ENCODE measurements at places on chromosomes 4 and X. TPM values are rescaled to one million over a fixed set of nuclear protein-coding genes. Genes with fewer than 3 reads are reported as not detected.

The HTT gene
- 24.7 TPM for total RNA-seq

DNA sequence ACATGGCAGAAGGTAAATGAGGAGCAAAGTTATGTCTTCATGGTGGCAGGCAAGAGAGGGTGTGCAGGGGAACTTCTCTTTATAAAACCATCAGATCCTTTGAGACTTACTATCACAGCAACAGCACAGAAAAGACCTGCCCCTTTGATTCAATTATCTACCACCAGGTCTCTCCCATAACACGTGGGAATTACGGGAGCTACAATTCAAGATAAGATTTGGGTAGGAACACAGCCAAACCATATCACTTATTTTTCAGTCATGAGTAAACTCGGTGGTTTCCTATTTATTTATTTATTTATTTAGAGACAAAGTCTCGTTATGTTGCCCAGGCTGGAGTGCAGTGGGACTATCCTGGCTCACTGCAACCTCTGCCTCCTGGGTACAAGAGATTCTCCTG, 22.1 kb downstream of the CXCL1 start:
- no peak for DNase-seq

The TBC1D19 gene
- 2.2 TPM for total RNA-seq

GRCh38 chr4:87275311-87275710, 47.4 kb downstream of the HSD17B13 start:
- DNase-seq, result no peak

GRCh38 chr4:164606478-164606877, 147.5 kb upstream of the SMIM31 start:
- no peak for DNase-seq

The CHRDL1 gene
- 0.08 TPM for total RNA-seq

DNA sequence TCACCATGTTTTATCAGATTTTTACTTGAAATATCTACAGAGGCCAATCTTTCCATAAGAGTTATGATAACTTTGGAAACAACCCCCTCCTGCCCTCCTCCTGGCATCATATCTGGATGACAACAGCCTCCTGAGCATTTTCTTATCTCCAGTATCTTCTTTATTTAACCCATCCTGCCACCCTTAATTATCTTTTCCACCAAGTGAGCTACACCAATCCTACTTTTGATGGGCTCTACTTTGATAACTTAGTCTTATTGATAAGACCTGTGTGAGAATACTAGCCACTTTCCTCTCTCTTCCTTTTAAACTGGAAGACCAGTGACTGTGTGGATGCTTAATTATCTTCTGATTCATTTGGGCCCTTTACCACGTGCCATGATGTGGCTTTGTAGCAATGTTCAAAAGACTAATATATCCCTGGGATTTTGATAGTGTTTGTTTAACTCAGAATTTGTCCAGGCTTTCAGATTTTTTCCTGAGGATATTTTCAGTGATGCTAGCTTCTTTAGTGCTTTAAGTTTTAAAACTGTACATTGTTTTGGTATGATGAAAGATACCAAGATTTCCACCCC, 330.1 kb upstream of the GIMD1 start:
- no peak for DNase-seq

DNA sequence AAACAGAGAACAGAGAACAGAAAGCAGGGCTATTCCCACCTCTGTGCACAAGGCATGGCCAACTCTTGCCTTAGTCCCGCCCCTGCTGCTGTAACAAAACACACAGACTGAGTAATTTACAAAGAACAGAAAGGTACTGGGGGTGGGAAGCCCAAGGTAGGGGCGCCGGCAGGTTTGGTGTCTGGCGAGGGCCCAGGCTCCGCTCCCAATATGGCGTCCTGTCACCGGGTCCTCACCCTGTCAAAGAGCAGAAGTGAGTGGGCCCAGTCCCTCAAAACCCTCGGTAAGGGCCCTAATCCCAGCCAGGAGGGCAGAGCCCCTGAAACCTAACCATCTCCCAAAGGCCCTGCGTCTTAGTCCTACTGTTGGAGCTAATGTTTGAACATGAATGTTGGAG, 71.0 kb downstream of the FAM53A start:
- DNase-seq, result no peak

GRCh38 chrX:24190500-24191156, 41.1 kb downstream of the ZFX start:
- DNase-seq, result no peak

GRCh38 chrX:16436348-16437188, 213.4 kb upstream of the S100G start:
- peak; percentile 32 for DNase-seq

The MAGEB2 gene
- 0.10 TPM for total RNA-seq

The GPC3 gene
- total RNA-seq, result 0.95 TPM

GRCh38 chr4:168451744-168452390, 28.4 kb downstream of the DDX60L start:
- DNase-seq, result peak; percentile 67

DNA sequence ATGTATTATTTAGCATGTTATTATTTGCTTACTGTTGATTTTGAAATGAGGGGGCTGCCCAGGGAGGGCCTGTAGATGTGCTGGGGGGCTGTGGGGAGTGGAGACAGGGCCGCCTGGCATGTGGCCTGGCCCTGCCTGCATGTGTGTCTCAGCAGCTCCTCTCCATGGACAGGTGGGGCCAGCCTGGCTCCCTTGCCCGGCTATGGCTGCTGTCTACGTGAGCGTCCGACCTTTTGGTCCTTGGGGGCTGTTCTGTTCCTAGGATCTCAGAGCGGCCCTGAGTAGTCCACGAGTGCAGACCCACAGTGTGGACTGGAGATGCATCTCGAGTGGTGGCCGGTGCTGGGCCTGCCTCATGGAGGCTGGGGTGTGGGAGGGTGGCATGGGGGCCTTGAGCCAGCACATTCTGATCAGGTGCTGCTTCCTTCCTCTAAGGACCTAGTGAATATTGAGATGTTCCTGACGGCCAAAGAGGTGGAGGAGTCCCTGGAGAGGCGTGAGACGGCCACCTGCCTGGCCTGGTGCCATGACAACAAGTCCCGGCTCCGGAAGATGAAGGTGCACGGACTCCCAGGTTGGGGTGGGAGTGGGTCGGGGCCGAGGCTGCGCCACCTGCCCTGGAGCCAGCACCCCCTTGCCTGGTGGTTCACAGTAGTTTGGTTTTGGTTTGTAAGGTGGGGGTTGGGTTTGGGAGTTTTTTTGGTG, 24.9 kb upstream of the UVSSA start:
- DNase-seq, result no peak

The HUWE1 gene
- total RNA-seq, result 231 TPM

The PRSS12 gene
- total RNA-seq, result 0.23 TPM

- DNase-seq, result no peak
Observed at GRCh38 chr4:142778900-142779299, 67.2 kb downstream of the INPP4B start.

- DNase-seq, result no peak
Observed at GRCh38 chr4:122623637-122624166, 2.8 kb upstream of the IL21 start.

- no peak for DNase-seq
Observed at GRCh38 chrX:38606821-38607220, 45.5 kb downstream of the TSPAN7 start.

The COX7B2 gene
- not detected for total RNA-seq

- DNase-seq, result no peak
Observed at GRCh38 chr4:87510747-87511146, 18.4 kb downstream of the SPARCL1 start.

The VCX2 gene
- not detected for total RNA-seq

- no peak for DNase-seq
Observed at GRCh38 chr4:17322514-17322913, 189.4 kb downstream of the QDPR start.

The HSFX4 gene
- not detected for total RNA-seq

DNA sequence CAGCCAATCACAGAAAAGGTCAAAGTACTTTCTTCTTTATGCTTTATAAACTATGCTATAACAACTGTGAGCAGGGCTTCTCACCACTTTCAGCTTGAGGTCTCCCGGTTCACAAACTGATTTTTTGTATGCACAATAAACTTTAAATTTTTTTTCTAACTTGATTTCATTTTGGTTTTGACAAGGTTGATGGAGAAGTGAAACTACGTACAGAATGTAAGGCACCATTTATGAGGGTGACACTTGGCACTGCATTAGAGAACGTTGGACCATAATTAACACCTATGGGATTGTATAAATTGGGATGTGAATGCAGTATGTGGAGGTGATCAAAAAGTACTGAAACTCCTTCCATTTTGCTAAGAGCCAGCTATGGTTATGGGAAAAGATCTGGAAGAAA, 857.9 kb upstream of the HTR2C start:
- no peak for DNase-seq

DNA sequence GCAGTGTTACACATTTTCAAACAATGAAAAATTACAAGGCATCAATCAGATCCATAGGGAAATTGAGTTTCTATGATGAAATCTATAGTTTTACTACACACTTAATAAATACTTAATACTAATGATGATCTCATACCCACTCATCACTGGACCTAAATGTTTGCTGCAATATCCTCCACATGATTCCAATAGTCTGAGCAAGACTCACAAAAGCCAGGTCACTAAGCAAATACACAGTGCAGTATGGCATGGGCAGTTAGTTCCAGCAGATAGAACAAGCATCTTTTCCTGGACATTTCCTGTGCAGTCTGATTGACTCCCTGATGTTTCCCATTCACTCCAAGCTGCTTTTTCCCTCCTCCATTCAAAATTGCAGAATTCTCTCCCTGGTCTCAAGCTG, 109.0 kb upstream of the ATOH1 start:
- DNase-seq, result no peak

DNA sequence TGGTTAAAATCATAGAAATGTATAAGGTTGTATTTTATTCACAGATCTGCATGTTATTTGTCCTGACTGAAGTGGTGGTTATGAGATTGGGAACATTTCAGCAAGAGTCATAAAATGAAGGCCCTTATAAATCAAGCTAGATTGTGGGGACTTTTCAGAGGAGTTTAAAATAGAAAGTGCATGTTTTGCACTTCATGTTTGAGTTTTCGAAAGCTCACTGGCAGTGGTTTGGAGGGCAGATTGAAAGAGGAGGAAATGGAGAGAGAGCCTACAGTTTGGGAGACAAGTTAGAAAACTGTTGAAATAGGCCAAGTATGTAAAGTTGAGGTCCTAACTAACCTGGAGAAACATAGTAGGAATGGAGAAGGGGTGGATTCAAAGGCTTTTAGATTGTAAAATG, 124.9 kb downstream of the KDM6A start:
- no peak for DNase-seq

The GYG2 gene
- 0.85 TPM for total RNA-seq

GRCh38 chr4:94304365-94304971, 38.2 kb downstream of the HPGDS start:
- peak; percentile 8 for DNase-seq

The MGAT4D gene
- total RNA-seq, result not detected

GRCh38 chrX:27976284-27976683, 5.0 kb downstream of the DCAF8L1 start:
- DNase-seq, result no peak

The PHKA1 gene
- 28.6 TPM for total RNA-seq

DNA sequence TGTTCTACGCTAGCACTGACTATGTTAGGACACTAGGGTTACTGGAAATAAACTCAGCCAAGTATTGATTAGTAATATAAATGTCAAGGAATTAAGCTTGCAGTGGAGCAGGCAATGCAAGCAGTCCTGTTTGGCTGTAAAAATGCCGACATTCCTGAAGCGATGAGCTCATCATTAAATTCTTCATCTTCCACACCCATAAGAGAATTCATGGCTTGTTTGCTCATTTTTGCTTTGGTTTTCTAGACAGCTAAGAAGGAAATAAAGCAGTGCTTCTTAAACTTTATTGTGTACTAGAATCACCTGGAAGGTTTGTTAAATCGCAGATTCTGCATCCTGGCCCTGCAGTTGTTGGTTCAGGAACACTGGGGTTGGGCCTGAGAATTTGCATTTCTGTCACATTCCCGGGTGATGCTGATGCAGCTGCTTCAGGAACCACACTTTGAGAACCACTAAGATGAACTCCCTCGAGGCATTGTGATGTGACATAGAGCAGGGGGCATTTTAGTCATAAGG, 17.8 kb downstream of the ANXA3 start:
- DNase-seq, result no peak

The CBR4 gene
- 13.5 TPM for total RNA-seq

DNA sequence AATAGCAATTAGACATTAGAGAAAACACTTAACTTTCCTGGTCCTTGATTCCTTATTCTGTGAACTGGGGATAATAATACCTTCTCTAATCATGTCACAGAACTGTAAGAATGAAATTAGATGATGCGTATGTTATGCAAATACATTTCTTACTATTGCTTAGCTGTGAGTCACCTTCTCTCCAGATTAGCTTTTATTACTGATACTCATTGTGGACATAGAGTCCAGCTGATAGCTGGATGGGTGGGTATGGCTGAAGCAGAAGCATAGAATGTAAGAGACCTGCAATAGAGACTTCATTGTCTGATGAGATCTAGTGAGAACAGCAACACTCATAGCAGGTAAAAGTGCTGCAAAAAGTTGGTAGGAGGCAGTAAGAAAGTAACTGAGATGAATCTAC, 437.2 kb upstream of the ZFP42 start:
- no peak for DNase-seq

Measured in Panc1 (cell line).